ENCODE measurements at places on chromosomes 2 and 18.

GRCh38 chr2:96952016-96952750, 34.2 kb downstream of the FAM178B start:
- no peak for DNase-seq

GRCh38 chr2:160140471-160140870, 59.6 kb downstream of the ITGB6 start:
- DNase-seq = no peak

DNA sequence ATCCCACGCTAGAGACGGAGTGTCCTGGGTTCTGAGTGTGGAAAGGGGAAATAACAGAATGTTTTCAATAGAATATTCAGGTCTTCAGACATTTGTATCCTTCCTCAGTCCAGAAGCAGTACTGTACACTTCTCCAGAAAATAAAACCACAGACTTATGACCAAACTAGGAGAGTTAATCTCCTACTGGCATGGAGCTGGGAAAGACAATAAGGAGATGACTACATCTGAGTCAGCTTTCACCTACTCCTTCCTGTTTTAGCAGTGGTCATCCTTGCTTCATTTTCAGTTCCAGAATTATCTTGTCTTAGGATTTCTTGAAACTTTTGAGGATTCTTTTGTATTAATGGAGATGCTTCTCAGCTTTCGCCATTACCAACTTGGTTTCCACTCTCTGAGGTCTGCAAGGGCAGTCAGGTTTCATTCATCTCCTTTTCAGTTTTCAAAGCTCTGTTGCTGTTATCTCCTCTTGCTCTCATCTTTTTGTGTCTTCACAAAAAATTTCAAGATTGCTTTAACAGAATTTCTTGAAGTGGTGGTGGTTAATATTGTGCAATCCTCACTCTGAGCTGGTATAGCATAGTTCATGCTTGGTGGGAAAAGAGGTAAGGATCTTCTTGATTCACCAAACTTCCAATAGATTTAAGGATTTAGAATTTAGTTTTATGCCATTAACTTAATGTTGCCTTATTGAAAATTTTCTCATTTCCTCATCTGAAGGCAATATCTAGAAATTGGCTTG, 23.7 kb upstream of the NR4A2 start:
- no peak for DNase-seq

DNA sequence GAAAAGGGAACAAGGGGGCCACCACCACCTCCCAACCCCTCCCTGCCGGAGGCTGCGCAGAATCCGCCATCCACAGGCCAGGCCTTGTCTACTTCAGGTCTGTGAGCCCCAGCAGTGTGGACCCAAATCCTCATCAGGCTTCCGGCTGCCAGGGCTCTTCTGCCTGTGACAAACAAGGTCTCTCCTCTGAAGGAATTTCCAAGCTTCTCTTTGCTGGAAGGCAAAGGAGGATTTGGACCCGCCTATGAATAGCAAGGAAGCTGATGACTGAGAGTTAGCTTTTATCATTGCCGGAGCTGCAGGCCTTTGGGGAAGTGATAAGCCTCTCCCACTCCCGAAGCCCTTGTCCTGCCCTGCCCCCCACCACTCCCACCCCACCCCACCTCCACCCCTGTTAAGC, 93.7 kb upstream of the SH3BP4 start:
- DNase-seq = no peak

GRCh38 chr2:164840458-164840929, 1.1 kb downstream of the COBLL1 start:
- no peak for DNase-seq
